ENCODE measurements at places on chromosomes 6 and 20.

DNA sequence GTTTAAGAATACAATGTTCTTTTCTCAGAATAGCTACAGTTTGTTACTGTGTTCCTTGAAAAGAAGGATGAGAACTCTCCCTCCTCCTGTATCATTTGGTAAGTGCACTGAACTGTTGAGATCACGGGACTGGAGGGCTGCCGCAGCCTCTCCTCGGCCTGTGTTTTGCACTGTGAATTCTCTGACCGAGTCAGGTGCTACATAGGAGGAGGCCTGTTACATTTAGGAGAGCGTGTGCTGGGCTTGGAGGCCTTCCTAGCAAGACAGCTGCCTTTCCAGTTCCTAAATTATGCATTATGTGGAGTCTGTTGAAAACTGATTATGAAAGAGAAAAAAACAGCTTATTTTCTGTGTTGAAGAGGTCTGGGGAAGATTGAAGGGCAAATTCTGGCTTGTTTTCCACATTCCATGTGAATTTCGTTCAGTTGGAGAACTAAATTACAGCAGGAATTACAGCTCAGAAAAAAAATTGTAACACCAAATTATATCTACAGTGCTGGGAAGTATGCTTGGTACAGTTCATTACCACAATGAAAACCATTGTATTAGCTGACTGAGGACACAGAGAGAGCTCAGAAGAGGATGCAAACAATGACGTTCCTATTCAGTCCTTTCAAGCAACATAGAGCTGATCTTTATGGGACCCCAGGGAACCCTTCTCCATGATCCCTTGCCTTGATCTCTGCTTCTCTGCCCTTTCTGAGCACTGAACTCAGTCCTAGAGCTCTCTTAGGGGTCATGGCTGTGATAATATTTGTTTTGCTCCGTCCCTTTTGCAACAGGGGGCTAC lies 2.8 kb downstream of the TMC2 start:
- no peak for DNase-seq

GRCh38 chr6:155382338-155382685 lies 68.0 kb upstream of the TFB1M start:
- no peak for DNase-seq

GRCh38 chr20:32248043-32248442 lies 29.4 kb upstream of the KIF3B start:
- no peak for DNase-seq

DNA sequence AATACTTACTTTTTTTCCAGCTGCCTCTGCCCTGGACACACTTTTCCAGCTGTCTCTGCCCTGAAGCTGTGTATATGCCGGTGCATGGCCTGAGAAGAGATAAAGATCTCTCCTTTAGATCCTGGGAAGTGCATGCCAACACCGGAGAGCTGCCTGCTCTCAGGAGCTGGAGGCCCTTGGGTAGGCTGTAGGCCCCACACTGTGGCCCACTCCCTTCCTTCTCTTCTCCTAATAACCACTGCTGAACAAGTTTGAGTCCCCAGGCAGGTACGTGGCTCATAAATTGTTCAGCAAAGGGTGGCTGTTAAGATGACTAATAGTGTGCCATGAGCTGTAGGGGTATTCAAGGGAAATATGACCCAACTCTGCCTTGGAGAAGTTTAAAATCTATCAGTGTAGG lies 102.5 kb downstream of the CD24 start:
- no peak for DNase-seq

DNA sequence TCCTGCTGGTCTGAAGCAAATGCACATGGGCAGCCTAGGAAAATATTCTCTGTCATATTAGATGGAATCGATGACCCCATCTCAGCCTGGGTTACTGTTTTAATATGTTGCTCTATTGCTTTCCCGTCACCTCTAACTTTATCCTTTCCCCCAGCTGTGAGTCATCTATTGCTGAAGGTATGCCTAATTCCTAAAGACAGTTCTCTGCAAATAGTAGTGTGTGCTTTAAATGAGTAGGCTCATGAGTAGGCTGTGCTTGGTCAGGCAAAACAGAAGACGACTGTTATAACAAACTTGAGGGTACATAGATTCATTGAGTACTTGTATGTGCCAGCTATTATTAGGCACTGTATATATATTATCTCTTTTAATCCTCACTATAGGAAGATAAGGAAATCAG lies 47.2 kb downstream of the CTNNBL1 start:
- no peak for DNase-seq

GRCh38 chr6:136990754-136991153 lies 54.0 kb downstream of the IL20RA start:
- DNase-seq: no peak

DNA sequence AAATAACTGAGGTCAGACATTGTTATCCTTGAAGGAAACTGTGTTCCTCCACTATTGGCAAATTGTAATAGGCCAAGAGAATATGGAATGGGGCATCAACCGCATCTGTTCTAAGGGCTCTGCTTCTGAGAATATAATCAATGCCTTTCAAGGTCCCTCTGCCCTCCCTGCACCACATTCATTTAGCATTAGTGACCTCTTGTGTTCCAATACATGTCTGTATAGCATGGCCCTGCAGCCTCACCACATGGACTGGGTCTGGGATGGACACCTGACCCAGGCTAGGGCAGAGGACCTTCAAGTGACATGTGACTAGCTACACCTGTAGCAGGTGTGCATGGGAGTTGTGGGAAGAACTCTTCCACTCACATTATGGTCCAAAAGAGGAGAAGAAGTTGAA lies 14.2 kb downstream of the BTN3A1 start:
- no peak for DNase-seq

- no peak for DNase-seq
Observed at GRCh38 chr6:72952808-72953630, 272.3 kb downstream of the KHDC1L start.

DNA sequence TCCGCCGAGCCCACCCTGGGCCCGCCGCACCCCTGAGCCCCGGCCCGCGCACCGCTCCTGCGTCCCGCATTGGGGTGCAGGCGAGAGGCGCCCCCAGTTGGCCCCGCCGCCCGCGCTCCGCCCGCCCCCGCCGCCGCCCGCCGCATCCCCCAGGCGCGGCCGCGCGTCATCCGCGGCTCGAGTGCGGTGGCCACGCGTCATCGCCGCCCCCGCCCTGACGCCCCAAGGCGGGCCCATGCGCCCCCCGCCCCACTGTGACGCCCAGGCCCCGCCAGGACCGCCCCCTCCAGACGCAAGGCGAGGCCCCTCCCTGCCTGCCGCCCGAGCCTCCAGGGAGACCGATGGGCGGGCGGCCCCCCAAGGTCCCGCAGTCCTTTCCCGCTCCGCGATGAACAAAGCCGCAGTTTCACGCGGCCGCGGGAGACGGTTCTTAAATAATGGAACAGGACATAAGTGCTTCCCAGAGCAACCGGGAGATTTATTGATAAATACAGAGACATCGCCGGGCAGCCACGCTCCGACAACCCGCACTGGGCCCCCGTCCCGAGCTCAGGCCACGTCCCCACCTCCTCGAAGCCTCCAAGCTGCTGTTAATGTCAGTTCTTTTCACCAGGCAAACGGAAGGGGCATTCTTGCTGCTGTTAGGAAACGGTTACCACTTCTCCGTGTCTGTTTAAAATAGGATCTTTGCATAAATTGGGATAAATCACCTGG lies at the start of gene ANKRD60:
Gene ANKRD60 (minus strand): TSS at position 170 of the 714 bp plus-strand sequence. CDS start 0 bp downstream, at position 170.
- no peak for DNase-seq

GRCh38 chr6:4459032-4459431 lies 317.2 kb upstream of the CDYL start:
- no peak for DNase-seq

GRCh38 chr20:23251779-23252178 lies 98.8 kb upstream of the NXT1 start:
- no peak for DNase-seq

- peak; percentile 81 for DNase-seq
Observed at GRCh38 chr20:19964289-19965265, 52.6 kb upstream of the NAA20 start.
